ENCODE measurements at places on chromosomes 16 and 17.
A peak's percentile ranks its signal among the peaks of the same experiment; 100 is the strongest.

- no peak for DNase-seq
Measured at GRCh38 chr17:17851103-17852002, 14.6 kb upstream of the SREBF1 start.

GRCh38 chr17:42632949-42633444 lies 23.5 kb downstream of the TUBG1 start:
- DNase-seq, result no peak

- DNase-seq, result no peak
Measured at GRCh38 chr16:24713379-24713778, 16.1 kb upstream of the TNRC6A start.

- DNase-seq, result no peak
Measured at GRCh38 chr17:78042542-78042941, 84.0 kb downstream of the TNRC6C start.

DNA sequence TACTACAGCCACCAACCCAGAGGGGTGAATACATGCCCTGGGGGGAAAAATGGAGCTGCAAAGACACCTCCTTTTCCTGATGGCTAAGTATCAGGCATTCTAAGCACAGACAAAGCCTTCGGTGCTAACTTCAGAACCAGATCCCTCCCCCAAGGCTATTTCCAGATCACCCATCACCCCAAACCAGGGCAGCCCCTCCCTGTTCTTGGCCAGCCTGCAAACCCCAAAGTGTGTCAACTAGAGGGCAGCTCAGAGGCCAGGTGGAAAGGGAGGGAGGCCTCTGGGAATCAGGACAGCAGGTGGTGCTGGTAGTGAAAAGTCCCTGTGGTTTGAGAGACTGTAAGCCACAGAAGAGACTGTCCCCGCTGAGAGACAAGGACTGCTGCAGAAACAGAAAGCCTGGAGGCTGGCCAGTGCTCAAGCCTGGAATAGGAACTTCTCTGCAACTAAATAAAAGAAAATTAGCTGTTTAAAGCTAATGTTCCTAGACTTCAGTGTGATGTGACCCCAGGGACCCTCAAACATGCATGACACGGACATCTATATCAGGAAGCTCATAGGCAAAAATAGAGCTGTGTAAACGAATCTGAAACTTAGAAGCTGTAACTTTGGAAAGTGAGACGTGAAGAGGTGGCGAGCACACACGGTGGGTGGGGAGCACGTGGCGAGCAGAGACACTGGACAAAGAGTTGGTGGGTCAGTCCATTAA lies 9.1 kb downstream of the TUBG1 start:
- peak; percentile 14 for DNase-seq

- DNase-seq, result no peak
Measured at GRCh38 chr16:87332150-87332549, 15.0 kb upstream of the C16orf95 start.

DNA sequence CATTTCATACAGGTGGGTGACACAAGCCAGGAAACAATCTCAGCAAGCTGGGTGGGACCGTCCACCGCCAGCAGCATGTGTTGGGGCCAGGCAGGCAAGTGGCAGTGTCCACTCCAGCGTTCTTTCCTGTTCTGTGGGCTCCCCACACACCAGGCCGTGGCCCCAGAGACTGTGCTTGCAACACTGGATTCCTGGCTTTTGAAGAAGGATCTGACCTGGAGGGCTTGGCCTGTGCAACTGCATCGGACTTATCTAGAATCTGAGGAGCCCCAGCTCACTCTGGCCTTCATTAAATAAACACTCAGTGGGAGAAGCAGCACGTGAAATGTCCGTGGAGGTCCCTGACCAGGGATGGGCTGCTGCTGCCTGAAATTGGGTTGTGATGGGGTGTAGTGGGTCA lies 3.2 kb downstream of the KSR1 start:
- no peak for DNase-seq

DNA sequence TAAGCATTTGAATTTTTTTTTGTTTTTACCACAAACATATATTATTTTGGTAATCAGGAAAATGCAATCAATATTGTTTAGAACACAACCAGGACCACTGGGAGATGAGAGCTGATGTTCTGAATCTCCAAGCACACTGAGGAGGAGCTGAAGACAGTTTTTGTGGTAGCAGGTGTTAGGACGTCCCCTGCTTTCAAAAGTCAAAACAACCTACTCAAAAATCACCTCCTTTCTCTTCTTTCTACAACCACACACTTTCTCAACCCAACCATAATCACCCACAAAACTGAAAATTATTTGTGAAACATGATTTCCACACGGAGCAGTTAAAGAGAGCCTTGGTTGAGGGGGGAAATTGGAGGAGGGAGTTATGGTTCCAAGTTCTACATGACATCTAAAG lies 26.7 kb upstream of the CFAP20 start:
- DNase-seq, result no peak

DNA sequence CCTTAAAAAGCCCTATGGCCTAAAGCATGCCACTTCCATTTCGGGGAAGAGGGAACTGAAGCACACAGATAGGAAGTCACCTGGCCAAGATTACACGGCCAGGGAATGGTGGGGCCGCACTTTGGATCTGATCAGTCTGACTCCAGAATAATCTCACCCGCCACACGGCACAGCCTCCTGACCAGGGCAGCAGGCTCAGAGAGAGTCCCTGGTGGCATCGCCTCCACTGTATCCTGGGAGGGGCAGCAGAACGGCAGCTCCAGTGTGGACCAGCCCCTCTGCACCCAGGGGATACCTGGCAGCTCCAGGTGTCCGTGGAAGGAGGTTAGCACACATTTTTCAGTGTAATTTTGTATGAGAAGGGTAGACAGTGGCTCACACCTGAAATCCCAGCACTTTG lies 35.5 kb downstream of the VAC14 start:
- DNase-seq, result no peak

- peak; percentile 25 for DNase-seq
Measured at GRCh38 chr16:62870554-62870953, 834.3 kb upstream of the CDH8 start.

DNA sequence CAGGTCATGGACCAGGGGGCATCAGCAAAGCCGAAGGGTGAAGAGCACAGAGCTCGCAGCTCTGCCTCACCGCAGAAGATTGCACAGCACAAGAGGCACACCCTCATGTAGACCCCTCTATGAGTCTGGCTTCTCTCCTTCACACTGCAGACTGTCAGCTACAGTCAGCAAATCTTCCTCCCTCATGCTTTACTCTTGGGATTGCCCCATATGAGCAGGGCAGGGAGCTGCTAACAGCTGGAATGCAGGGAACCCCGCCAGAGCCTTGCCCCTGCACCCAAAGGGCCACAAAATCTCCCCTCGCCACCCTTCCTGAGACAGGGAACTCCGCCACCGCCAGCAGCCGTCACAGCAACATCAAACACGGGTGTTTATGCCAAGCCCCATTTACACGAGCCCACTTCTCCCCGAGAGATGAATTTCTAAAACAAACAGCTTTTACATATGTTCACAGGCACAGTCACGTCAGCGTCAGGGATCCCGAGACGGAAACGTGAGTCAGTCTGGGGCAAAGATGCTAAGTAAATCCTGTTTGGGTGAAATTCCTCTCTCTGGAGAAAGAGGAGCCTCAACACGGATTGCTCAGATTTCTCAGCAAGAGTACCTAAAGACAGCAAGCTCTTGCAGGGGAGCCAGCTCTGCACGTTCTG lies 121.9 kb downstream of the CDYL2 start:
- no peak for DNase-seq
